ENCODE measurements at places on chromosomes 6 and 20.

DNA sequence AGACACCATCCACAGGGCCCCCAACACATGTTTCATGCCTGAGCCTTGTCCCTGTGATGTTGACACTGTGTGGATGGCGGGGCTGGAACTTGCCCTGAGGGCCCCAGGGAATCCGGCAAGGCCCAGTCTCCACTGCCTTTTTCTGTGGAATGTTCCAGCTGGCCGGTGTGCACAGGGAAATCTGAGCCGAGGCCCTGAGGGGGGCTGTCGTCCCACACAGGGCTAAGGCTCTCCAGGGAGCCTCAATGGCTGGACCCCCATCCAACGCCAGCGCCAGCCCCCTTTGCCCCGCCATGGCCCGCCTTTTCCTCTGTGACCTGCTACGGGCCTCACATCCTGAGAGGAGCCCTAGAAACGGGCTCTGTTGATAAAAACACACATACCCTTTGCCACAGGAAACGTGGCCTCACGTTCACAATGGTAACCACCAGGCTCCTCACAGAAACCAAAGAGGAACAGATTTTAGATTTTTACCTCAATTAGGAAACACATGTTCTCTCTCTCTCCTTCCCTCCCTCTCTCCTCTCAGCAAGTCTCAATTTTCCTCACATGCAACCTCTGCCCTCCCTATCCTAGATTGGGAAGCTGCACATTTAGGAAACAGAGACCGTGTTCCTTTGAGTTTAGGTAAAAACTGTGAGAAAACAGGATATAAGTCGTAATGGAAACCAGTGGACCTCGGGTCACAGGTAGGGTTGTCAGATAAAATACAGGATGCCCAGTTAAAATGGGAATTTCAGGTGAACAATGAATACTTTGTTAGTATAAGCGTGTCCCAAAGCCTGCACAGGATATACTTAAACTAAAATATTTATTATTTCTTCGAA lies 13.7 kb upstream of the ZNF831 start:
- peak; percentile 49 for DNase-seq

DNA sequence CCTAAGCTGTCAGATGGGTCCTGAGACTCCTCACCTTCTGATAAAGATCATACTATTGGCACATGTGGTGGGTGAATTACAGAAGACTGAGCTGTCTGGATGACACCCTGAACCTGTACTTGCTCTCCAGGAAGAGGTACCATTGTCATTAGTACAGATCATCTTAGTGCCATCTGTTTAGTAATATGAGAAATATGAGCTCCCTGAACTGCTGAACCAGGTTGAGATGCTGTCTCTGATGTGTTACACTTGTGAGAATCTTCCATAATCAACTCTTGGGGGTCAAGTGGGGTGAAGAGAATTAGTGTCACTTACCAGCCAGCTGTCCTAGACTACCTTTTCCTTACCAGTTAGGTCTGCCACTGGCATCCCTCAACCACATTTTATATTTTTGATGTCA lies 531.0 kb downstream of the EPHA7 start:
- no peak for DNase-seq

DNA sequence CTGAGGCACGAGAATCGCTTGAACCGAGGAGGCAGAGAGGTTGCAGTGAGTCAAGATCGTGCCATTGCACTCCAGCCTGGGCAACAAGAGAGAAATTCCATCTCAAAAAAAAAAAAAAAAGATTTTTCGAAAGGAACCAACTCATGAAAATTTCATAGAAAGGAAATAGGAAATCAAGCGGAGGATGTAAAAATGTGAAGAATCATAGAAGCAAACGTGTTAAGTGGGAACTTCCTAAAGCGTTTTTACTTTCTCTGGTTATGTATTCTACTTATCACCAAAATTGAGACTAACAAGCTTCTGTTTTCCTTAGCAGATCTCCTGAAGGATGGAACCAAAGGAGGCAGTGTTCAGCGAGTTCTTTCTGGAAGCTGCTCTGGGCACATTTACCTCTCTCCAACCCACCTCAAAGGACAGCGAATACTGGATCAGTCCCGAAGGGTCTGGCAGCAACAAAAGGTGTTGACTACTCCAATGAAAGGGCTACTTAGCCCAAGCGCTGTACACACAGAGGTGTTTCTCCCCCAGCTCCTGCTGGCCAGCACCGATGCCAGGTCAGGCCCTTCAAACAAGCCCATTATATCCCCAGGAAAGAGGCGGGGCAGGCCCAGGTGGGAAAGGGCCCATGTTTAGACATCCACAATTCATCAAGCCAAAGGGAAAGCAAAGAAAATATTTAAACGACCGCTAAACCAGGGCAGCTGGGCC lies 327.5 kb upstream of the JARID2 start:
- no peak for DNase-seq

GRCh38 chr6:16547587-16547986 lies 213.7 kb downstream of the ATXN1 start:
- DNase-seq = no peak

DNA sequence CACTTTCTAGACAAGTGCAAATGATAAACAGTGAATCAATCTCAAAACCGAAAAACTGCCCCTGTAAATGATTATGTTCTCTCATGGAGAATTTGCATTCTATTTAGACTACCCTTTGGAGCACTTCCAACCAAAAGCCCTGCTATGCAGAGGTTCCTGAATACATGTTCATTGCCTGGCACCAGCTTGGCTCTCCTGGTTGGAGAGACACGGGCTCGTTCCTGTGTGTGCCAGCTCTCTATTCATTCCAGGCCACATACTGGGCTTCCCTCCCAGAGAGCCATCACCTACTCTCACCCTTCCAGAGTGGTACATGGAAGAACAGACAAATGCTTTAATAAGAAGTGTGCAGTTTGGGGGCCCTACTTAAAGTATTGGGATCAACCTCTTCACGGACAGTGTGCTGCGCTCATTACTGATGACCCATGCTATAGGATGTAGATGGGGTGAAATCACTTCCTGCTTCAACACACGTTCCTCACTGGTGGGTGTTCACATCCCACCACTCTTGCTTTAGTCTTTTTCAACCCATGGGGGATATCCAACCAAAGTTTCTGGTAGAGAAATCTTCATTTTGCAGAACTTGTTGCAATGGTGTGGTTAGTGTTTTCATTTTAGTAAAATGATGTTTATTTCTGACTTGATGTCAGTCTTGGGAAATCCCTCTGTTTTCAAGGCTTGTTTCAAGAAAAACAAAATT lies 38.5 kb upstream of the NAA20 start:
- no peak for DNase-seq

GRCh38 chr6:31658983-31659648 lies 1.5 kb downstream of the C6orf47 start:
- DNase-seq = no peak

DNA sequence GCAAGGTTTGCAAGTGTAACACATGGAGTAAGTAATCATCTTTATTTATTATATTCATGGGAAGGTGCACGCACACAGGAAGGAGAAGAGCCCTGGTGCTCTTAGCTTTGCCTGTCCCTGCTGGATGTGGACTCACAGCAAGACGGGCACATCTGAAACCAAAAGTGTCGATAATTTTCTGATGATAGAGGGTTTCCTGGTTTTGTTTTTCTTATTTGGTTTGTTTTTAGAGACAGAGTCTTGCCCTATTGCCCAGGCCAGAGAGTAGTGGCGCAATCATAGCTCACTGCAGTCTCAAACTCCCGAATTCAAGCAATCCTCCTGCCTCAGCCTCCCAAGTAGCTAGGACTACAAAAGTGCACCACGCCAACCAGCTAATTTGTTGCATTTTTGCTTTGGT lies 7.8 kb upstream of the KHDC1L start:
- DNase-seq = no peak

DNA sequence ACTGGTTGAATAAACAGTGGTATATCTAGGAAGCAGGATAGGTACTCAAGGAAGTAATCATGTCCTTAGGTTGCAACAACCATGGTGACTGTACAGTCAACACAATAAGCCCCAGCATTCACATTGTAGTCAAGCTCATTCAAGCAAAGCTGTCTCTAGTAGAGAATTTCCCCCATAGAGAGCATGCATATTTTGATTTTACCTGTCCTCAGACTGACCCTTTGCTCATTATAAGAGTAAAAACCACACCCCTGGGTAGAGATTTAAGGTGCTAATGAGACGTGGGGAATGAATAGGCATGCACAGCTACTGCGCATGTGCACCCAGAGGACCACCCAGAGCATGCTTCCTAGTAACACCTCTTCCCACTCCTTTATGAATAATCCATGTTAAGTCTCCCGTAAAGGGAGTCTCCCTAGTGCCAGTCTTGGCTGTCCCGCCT lies 6.1 kb upstream of the RNF8 start:
- no peak for DNase-seq

DNA sequence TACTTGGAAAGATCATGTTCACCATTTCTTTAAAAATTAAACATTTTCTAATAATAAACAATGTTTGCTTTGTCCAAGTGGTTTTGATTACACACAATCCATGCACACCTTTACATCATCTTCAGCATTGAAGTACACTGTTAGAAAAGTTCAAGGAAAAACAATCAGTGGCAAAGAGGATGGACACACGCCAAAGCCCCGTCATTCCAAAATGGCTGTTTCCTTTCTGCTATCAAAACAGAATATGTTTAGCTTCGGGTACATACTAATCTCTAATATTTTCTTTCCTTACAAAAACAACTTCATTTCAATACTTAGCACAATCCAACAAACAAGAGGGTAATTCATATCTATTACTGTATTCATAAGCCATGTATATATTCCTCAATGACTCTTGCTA lies 24.5 kb downstream of the REPS1 start:
- no peak for DNase-seq
